Endothelial cell (in vitro differentiated cells): ENCODE measurements at places on chromosomes 11 and 22.

- DNase-seq: no peak
Measured at GRCh38 chr11:118916842-118917388, 8.8 kb downstream of the BCL9L start.

GRCh38 chr22:19598054-19598855 lies 74.0 kb upstream of the CLDN5 start:
- no peak for DNase-seq

DNA sequence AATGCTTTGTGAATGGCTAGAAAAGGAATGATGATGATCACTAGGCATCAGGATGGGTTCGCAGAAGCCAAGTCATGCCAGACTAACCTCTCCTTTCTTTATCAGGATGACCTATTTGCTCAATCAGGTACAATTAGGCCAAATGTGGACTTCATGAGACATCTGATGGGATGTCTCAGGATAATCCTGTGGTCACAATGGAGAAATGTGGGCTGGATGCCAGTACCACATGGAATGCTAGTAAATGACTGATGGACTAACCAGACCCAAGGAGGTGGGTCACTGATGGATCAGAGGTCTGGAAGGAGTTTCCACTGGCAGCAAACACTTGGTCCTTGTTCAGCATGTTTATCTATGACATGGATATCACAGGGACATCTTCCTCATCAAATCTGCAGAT lies 94.8 kb upstream of the PHOX2A start:
- DNase-seq: no peak

DNA sequence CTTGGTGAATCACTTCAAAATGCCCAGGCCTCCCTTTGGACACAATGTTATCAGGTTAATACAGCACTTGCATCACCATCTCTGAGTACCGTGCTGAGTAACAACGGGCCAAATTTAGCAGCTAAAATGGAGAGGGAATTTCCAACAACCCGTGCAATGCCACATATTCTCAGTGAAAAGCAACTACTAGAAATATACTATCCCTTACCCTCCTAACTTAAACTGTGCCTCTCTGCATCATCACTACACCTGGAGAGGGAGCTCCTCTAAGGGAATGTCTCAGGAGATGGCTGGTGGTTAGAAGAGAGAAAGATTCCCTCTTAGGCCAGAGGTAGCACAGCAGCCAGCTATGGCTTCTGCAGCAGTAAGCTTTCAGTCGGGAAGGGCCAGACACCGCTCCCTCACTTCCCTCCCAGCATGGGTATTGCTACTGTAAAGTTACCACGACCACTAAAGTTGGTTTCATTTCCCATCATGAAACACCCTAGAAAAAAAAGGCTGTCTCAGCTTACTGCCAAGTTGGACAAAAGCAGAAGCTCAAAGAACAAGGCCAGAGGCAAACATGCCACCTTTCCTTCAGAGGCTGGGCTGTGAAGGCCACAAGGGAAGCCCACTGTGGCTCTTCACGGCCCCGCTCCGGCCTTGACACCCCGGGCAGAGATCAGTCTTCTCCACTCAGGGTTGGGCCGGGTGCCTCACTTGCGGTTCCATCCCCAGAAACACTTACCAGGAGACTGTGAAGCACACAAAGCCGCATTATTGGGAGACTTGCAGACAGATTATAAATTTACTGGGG lies 3.9 kb downstream of the MAML2 start:
- DNase-seq: no peak

DNA sequence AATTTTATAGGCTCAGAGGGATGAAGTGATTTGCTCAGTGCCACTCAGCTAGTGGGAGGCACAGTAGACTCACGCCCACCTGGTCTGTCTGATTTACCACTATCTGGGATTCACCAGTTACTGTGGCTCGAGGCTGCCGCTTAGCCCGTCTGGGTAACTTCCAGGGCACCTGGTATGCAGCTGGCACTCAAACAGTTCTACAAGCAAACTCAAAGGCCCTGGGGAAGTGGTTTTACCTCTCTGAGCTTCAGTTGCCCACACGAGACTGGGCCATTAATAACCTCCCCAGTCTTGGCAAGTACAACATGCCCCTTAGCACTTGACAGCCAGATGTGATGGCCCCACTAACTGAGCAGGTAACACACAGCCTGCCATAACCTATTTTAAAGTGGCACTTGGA lies 2.6 kb downstream of the GDPD5 start:
- DNase-seq: no peak

- no peak for DNase-seq
Measured at GRCh38 chr22:48433647-48434046, 1394.0 kb downstream of the BRD1 start.

- DNase-seq: no peak
Measured at GRCh38 chr11:15651033-15651432, 536.3 kb downstream of the INSC start.

DNA sequence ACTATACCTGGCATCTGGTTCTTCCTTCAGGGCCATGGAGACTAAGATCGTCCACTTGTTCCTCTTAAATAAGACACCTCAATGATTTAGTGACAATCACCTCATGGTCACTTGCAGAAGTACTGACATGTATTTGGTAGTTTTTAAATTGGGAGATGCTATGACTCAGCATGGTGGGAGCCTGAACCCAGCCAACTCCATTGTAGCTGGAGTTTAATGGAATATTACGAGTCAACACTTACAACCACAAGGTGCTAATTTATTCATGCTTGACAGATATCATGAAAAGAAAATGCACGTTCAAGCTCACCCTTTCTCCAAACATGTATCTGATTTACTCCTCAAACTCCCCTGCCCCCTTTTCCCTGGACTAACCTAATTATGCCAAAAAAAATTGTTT lies 16.6 kb upstream of the APOL3 start:
- DNase-seq: no peak

DNA sequence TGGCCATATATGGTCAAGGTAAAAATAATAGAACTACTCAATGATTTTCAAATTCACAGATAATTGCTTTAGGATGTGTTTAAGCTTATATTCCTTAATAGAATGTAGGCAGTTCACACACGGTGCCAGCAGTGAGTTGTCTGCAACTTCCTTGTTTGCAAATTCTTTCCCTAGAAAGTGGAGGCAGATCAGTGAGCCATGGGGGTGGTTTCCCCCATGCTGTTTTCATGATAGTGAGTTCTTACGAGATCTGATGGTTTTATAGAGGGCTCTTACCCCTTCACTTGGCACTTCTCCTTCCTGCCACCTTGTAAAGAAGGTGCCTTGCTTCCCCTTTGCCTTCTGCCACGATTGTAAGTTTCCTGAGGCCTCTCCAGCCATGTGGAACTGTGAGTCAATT lies 111.8 kb upstream of the LMO1 start:
- no peak for DNase-seq

DNA sequence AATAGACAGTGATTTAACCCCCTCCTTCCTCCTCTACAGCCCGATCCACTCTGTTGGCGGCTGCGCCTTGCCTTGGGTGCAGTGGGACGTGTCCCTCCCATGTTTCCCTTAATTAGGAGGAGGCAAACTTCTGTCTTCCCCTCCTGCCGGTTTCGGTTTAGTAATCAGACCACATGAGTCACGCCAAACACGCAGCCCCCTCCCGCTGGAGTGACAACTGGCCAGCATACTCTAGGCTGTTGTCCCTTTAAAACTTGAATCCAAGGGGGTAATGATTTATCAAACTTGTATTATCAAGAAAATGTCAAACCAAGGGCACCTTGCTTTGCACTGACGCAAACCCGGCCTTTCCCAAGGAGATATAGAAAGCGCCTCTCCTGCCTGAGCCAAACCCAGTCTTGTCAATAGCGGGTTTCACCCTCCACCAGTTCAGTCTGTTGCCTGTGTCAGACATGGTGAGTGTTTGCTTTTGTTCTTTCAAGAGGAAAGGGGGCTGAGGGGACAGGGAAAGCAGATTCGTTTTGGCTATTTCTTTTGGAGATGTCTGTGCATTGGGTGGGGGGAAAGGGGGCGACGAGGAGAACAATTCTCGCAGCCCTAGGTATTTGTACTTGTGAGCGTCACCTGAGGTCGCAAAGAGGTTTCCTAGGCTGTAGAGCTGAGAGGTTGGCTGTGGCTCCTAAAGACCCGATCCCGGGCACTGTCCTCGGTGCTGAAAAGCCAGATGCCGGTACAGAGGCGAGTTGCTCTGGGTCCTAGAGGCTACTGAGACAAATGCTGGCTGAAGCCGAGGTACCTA lies at the start of gene SLC6A5:
Gene SLC6A5, plus strand, starts transcription at position 388 of the 799 bp plus-strand sequence. Its CDS starts 65 bp downstream, at position 453.
- DNase-seq: peak; percentile 86

DNA sequence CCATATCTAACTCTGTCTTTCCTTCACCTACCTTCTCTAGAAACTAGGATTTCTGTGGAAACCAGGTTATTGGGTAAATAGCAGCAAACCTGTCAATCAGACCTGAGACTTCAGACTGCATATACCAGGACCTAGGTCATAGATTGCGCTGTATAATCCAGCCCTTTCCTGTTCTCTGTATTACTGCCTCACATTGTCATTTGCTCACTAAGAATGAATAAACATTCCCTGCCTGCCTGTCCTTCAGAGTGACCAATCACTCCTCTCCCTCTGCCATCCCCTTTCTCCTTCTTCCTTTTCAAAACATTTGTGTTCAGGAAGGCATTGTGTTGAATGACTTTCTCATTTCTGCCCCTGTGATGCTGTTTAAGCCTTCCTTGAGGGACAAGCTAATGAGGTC lies 14.1 kb upstream of the FZD4 start:
- DNase-seq: no peak

- DNase-seq: no peak
Measured at GRCh38 chr11:2591805-2592204, 108.0 kb downstream of the KCNQ1OT1 start.

DNA sequence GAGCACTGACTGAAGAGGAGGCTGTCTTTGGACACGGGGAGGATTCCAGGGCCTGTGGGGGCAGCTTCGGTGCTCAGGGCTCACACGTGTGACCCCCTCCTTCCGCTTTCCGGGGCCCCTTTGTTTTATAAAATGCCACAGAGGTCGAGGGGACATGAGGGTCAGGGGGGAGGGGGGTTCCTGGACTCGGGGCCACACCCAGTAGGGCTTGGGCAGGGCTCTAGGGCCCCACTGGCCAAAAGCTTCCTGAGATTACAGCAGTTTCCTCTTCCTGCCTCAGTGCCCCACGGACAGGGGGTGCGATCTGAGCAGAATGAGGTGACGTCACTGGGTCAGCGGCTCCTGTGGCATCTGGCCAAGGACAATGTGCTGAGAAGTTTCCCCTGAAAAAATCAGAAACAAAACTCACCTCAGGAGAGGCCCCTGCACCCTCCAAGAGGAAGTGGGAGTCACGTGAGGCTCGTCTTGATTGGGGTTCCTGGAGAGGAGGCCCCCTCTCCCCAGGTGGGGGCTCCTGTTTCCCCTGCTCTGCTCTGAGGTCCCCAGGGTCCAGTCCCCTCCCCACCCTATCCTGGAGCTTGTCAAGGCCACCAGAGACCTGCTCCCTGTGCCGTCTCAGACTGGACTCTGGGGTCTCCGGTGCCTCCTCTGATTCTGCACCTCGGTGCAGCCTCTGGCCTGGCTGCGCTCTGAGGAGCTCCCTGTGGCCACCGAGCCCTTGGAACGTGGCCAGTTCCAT lies 6.4 kb upstream of the IFITM3 start:
- DNase-seq: peak; percentile 56

GRCh38 chr11:110338684-110339083 lies 42.3 kb upstream of the RDX start:
- DNase-seq: no peak

DNA sequence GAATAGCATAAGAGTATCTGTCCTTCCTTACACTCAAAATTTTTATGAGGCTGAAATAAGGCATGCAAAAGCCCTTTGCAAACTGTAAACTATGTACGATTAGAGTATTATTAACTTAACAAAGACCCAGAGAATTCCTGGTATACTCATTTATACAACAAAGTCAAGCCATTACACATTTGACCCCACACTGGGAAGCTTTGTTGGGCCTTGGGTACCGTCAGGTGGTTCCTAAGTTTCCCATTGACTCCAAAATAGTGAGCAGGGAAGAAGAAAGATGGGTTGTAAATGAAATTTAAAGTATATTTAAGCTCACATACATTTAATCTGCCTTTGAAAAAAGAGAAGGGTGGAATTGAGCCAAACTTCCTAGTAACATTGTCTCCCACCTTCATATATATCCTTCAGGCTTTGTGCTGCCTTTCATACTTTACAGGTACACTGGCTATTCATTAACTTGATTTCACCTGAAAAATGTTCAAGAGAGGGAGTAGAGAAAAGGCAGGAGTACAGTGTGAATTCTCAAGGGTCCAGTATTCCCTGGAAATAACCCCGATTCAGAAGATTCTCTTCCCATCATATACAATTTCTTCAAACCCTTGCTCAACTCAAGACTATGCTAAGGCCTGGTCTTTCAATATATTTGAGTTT lies 68.6 kb downstream of the SOX6 start:
- no peak for DNase-seq

GRCh38 chr11:3890806-3891205 lies 35.3 kb downstream of the STIM1 start:
- DNase-seq: no peak

GRCh38 chr11:24496736-24497725 lies at the start of gene LUZP2:
Gene LUZP2 (plus strand): TSS chr11:24497053.
- DNase-seq: peak; percentile 45

DNA sequence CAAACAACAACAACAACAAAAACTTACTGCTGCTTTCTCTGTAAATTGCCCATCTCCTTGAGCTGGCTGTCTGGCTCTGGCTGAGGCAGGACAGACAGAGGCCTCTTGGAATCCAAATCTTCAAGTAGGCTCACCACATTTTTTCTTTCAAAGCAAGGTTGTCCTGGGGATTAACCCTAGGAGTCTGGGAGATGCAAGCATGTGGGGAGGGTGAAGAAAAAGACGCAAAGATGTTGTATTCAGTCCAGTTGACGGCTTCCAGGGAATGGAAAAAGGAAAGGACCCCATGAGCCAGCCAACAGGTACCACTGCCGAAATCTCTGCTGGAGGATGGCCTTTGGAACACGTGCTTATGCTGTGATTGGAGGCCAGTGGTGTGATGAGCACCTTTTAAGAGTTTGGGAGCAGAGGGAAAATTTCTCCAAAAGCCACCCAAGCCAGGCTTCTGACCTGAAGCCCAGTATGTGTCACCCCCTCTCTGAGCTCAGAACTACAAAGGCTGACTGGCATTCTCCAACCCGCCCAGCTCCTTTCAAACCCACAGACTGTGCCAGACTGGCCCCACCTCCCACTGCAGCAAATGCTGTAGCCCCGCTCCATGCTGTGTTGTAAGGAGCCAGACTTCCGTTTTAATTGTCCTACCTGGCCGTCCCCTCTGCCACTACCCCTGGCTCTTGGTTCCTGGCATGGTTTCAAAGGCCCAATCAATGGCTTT lies 10.8 kb downstream of the BLID start:
- DNase-seq: no peak

- no peak for DNase-seq
Measured at GRCh38 chr22:42871146-42872050, 14.3 kb upstream of the ARFGAP3 start.

GRCh38 chr22:50296658-50297490 lies 10.6 kb downstream of the PLXNB2 start:
- DNase-seq: no peak
